ENCODE measurements at places on chromosomes 2 and 18. TPM values are rescaled to one million over a fixed set of nuclear protein-coding genes. Genes with fewer than 3 reads are reported as not detected.

PTPN2 gene
- 117 TPM for polyA plus RNA-seq

GRCh38 chr2:216606551-216607276 is 26.5 kb upstream of the IGFBP2 start:
- DNase-seq = peak; percentile 48

DNA sequence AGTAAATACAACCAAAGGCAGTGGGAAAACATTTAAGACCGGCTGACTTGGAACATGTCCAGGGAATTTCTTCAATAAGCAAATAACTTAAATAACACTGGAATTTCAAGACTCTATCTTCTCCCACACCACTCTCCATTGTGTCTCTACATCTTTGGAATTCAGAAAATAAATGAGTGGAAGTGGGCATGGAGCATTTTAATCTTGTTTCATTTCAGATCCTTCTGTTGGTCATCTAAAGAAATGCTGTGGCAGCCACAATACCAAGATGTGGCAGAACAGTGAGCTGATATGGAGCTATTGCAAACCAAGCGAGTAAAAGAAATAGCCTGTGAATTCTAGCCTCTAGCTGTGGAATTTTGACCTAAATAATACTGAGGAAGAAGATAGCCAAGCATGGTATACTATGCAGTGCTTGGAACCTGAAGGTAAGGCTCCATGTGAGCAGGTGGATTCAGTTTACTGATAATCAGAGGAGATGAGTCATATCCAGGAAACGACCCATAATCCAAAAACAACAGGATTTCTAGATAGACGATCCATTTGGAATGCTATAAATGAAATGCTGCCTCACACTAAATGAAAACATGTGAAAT is 157.1 kb upstream of the SCN7A start:
- no peak for DNase-seq

GRCh38 chr2:181364492-181365170 is 92.6 kb upstream of the ITGA4 start:
- DNase-seq = no peak

- DNase-seq = no peak
These were observed 73.3 kb upstream of the PPP1CB start for GRCh38 chr2:28678175-28678855.

GRCh38 chr2:119013671-119014070 is 71.7 kb downstream of the MARCO start:
- no peak for DNase-seq

TUBA4B gene
- not detected for polyA plus RNA-seq

GRCh38 chr2:229254206-229254605 is 16.9 kb downstream of the PID1 start:
- no peak for DNase-seq

GAD1 gene
- not detected for polyA plus RNA-seq

DNA sequence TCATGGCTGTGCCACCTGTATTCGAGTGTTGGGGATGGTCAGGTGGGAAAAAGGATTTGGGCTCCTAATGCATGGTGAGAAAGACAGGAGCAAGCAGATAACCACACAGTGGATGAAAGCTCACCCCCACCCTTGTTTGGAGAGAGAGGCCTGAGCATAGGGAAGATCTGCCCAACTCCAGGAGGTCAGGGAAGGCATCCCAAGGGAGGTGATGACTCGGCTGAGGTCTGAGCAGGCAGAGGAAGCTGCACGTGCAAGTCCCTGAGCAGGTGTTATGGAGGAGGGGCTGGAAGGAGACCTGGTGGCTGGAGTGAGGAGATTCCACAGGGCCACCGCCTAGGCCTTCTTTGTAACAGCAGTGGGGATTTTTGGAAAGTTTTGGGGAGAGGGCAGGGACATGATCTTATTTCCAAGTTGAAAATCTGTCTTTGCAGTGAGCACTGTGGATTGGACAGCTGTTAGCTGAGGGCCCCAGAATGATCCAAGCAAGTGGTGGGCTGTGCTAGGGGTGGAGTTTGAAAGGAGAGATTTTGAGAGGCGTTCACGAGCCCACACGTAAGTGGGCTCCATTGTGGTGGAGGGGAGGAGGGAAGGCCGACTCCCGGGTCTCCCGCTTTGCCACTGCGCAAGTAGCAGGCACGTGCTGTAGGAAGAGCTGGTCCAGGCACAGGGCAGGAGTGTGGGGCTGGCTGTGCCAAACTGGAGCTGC is 228.5 kb downstream of the GLI2 start:
- DNase-seq = no peak

DNA sequence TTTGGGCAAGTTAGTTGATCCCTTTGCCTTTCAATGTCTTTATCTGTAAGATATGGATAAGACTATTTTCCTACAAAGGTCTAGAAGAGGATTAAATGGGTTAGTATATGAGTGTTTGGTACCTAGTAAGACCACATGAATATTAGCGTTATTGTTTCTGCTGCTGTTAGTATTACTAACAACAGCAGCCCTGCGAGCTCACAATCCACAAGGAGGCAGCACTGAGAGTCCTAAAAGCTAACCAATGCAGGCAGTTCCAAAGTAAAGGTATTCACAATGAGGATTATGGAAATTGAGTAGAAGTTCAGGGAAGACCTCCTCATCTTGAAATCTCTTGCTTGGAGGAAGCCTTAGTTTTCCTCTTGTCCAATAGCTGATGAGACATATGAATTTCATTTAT is 248.9 kb downstream of the TDRD15 start:
- no peak for DNase-seq

DNA sequence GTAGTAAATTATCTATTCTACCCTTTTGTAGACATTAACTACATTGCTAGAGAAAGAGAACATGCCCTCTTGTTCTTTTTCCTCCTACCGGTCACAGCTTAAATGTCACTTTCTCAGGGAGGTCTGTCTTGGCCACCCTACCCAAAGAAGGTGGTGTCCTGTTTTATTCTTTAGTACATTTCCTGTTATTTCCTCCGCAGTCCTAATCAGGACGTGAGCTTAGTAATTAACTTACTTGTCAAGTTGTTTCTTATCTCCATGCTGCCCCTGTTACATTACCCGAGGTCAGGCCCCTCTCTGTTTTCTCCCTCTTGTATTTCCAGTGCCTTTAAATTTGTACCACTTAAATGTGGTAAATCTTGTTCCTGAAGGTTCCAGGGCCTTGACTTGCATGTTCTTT is 73.7 kb upstream of the RMDN2 start:
- DNase-seq = peak; percentile 7
